COLO829 (cell line): ENCODE measurements at places on chromosomes 5 and 9.

DNA sequence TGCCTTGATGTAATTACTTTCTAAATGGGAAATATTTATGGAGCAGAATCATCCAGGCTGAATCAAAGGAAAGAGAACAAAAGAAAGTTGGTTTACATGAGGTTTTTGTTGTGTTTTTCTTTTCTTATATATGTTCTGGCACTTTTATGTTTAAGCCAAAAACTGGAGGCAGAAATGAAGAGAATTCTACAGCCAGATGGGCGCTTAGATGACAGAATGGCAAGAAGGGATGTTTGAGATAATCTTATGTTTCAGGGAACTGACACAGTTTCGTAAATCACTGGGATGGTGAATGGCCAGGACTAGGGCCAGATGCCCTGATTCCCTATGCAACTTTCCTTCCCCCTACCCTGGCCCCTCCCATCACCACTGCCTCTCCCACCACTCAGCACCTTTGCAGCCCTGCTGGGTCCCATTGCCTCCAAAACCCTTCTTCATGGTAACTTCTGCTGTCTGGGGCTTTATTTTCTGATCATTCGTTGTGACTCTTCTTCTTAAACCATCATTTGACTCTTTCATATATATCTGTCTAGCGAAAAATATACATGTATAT, 111.8 kb downstream of the EFNA5 start:
- DNase-seq: no peak

GRCh38 chr5:111502956-111503355, 9.4 kb downstream of the STARD4 start:
- no peak for DNase-seq

DNA sequence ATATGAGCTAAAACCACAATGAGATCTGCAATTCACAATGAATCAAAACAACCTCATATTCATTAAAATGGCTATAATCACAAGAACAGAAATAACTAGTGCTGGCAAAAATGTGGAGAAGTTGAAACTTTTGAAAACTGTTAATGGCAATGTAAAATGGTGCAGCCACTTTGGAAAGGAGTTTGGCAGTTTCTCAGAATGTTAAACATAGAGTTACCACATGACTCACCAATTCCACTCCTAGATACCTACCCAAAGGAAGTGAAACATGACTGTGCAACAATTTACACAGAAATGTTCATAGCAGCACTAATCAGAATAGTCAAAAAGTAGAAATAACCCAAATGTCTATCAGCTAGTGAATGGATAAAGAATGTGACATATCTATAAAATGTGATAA, 862.2 kb downstream of the DTWD2 start:
- DNase-seq: no peak

- peak; percentile 85 for DNase-seq
Observed at GRCh38 chr9:113675475-113675941, 200.6 kb upstream of the ZNF618 start.

- no peak for DNase-seq
Observed at GRCh38 chr9:133735931-133736330, 2.2 kb downstream of the SARDH start.
